ENCODE measurements at places on chromosomes 13 and 19.

- DNase-seq = no peak
Measured at GRCh38 chr19:38803543-38803942, 9.2 kb downstream of the LGALS4 start.

GRCh38 chr19:44587963-44588770 is 25.2 kb upstream of the IGSF23 start:
- no peak for DNase-seq

GRCh38 chr13:112617754-112618375 is 29.9 kb upstream of the TUBGCP3 start:
- DNase-seq = no peak

GRCh38 chr19:32662186-32662585 is 12.8 kb downstream of the ANKRD27 start:
- DNase-seq = peak; percentile 43

- DNase-seq = no peak
Measured at GRCh38 chr19:14460935-14461334, 14.2 kb downstream of the PTGER1 start.

GRCh38 chr13:52665325-52665724 is 12.7 kb downstream of the SUGT1 start:
- no peak for DNase-seq

DNA sequence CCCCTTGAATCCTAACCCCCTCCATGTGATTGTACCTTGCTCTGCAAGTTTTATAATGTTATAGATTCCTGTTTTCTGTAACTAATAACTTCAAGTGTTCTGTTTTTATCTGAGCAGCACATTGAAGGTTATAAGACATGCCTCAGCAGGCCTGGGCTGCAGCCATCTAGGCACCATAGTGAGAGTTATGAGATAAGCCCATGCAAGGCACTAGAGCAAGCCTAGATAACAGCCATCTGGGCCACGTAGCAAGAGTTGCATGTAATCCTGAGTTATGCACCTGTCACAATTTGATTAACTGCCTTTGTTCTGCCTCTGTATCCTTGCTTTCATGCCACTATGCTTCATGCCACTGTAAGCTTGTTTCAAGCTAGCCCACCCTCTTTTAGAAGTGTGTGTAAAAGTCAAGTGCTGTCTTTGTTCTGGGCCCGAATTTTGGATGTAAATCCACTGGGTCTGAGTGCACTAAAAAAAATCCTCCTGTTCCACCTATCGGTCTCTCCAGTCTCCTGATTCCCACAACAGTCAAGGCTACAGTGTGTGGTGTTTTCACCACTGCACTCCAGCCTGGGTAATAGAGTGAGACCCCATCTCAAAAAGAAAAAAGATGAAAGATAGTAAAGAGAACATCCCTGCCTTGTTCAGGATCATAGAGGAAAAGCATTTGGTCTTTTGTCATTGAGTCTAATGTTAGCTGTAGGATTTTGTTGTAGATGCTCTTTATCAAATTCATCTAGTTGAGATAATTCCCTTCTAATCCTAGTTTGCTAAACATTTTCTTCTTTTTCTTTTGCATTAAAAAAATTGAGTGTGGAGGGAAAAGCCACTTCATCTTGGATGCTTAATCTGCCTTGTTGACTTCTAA is 16.0 kb upstream of the KBTBD6 start:
- no peak for DNase-seq

GRCh38 chr13:20156702-20157101 is 4.2 kb downstream of the GJA3 start:
- DNase-seq = no peak

- no peak for DNase-seq
Measured at GRCh38 chr19:40261631-40262030, 23.5 kb downstream of the AKT2 start.

Data from left cardiac atrium (tissue), 4 donors.